Activated CD4-positive, alpha-beta T cell treated with anti-CD3 and anti-CD28 coated beads, Interleukin-2, amount 50 U/mL, for 16 hours (primary cell): ENCODE measurements at places on chromosomes 3 and 15.

DNA sequence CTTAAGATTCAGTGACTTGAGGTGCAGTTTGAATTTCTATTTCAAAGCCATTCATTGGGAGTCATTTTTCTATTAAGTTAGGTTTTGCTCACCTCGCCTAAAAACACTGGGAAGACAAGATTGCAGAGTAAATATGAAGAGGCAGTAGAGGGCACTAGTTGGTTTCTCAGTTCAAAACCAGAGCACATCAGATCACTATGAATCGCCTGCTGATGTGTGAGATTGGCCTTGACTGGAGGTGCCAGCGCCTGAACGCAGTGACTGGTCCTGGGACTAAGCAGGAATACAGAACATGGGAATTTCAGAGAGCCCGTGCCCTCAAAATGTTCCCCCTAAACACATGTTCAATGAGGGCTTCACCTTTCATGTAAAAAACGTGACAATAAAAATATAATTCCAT lies 229.0 kb downstream of the ITPR1 start:
- DNase-seq = peak; percentile 61

DNA sequence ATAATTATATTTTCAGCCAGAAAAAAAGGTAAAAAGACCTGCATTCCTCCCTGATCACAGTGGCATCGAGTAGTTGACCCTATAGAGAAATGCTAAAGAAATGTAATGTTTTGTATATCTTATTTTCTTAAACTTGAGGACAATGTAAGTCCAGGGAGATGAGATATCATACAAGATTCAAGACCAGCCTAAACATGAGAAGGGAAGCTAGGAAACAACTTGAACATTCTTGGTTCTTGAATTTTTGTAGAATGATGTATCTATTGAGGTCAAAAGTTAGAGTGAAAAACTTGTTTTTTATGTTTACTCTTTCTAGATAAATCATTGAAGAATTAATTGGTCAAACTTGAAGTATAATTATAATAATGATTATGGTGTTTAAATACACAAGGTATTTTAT lies 497.7 kb upstream of the TBL1XR1 start:
- DNase-seq = no peak

DNA sequence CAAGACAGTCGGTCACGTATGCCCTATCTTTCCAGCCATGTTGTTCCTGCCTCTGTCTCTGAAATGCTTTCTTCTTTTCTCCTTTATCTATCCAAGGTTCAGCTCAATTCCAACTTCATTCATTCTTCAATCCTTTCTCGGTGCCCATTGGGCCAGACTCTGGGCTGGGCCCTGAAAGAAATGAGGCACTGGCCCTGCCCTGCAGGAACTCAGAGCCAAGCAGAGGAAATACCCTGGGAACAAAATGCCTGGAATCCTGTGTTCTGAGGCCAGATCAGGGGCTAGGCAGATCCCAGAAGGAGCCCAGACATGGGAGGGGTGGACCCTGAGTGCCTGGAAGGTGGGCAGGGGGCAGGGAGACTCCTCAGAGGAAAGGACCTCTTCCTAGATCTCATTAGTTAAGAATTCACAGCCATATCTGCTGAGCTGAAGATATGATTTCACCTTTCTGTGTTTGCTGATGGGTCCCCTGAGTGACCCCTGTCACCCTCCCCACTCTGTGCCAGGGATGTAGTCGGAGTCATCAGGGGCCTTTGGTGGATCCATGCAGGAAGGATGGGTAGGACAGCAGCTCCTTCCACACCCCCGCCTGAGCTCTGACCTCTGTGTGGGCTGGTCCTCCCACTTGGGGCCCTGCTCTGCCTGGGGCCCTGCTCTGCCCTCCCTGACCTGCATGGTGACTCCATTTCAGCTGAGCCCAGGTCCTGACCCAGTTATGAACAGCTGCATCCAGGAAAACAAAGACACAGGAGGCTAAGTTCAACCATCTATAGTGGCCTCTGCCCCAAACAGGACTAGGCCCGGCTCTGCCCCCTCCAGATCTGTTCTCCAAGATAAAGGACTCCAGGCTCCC lies 5.3 kb upstream of the DAPK2 start:
- no peak for DNase-seq

DNA sequence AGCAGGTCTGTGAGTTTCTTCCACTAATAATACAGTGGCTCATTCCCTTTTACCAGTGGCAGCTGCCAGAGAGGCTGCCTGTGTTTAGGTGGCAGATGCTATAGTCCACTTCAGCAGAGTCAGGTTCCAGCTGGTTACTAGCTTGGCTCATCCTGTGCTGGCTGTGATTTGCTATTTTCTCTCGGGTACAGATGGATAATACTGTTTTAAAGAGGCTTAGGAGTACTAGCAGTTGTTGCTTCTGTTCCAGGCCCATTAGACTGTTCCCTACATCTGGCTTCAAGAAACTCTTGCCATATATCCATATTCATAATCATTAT lies 41.0 kb downstream of the ZNF609 start:
- DNase-seq = no peak

DNA sequence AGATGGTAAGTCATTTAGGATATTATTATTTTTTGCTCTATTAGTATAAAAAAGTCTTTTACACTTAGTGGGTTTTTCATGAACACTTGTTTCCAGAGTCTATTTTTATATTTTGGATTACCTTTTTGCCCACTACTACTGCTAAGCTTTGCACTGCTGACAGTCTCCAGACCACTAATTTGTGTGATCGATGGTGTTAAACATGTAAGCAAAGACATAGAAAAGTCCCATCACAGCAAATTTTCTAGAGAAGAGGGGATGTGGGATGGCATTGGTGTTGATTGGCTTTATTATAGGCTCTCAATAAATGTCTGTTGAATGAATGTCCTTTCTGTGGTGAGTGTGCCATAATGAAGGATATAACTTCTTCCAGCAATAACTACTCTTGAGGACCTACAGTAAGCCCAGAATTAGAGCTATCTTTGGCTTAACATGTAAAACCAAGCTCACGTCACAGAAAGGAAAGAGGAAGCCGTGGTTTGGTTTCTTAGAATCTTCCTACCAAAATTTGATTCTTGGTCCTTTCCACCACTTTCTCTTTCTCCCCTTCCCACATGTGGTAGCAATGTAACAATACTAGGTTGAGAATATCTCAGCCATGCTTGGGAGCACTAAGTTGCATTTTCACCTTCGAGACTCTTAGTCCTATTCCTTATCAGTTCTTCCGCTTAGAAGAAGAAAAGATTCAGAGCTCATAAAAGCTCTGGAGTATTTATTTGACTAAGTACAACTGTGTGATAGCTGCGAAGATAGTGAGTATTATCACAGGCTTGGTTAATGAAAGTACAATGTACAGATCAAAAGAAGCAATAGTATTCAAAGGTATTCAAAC lies 90.6 kb upstream of the UMPS start:
- peak; percentile 61 for DNase-seq

GRCh38 chr3:143562789-143563188 lies 285.5 kb downstream of the SLC9A9 start:
- no peak for DNase-seq

GRCh38 chr3:125107363-125107762 lies 51.6 kb upstream of the HEG1 start:
- DNase-seq = no peak

DNA sequence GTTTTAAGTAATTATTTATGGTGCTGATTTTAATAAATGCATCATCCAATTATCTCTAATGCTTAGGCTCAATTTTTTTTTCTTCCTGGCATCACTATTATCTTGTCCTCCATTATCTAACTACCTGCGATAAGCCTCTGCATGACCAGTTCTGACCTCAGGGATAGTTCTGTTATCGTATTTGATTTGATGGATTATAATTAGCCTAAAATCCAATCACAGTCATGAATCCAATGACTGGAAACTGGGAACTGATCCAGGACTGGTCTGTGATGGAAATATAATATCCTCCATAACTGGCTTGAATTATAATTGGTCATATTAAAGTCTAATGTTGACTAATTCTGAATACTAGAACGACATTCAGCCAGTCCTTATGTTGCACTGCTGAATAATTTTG lies 1.1 kb downstream of the MYH15 start:
- no peak for DNase-seq

- no peak for DNase-seq
Observed at GRCh38 chr3:156865732-156866131, 39.6 kb downstream of the LEKR1 start.

GRCh38 chr3:53171827-53172505 lies 11.0 kb downstream of the PRKCD start:
- DNase-seq = no peak

- DNase-seq = no peak
Observed at GRCh38 chr3:140176526-140176925, 241.5 kb downstream of the CLSTN2 start.

DNA sequence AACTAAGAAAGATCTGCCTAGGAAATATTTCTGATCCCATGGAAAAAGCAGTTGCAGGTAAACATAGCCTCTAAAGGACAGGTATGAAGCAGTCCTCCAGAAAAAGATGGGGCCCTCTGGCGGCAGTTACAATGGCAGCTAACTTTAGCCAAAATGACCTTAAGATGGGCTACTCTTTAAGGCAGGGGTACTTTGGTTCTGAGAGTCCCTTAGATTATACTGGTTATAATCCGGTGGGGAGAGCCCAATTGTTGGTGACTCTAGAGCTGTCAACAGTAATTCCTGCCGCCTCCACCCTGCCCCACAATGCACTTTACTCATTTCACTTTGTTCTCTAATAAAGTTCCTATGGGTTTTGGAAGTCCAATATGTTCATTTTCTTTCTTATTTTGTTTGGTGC lies 412.8 kb upstream of the WNT5A start:
- DNase-seq = no peak

- peak; percentile 43 for DNase-seq
Observed at GRCh38 chr15:66290518-66290917, 2.9 kb upstream of the DIS3L start.

DNA sequence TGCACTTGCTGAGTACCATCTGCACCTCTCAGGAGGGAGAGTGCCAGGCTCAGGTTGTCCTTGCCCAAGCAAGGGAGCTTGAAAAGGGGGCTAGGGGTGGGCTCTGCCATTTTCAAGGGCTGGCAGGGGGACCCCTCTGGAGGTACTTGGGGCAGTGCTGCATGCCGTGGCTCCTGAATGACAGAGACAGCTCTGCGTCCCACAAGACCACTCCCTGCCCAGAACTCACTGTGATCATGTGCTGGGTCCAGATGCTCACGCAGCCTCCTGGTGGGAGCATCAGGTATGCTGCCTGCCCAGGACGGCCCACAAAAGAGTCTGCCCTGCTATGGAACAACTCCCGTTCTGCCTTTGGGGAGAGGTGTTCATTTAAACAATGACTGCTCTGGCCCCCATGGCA lies 165.2 kb downstream of the GOLGA6L4 start:
- no peak for DNase-seq

GRCh38 chr3:74067296-74067695 lies 442.6 kb upstream of the PDZRN3 start:
- no peak for DNase-seq

- DNase-seq = no peak
Observed at GRCh38 chr3:9276761-9277370, 27.4 kb upstream of the SRGAP3 start.

DNA sequence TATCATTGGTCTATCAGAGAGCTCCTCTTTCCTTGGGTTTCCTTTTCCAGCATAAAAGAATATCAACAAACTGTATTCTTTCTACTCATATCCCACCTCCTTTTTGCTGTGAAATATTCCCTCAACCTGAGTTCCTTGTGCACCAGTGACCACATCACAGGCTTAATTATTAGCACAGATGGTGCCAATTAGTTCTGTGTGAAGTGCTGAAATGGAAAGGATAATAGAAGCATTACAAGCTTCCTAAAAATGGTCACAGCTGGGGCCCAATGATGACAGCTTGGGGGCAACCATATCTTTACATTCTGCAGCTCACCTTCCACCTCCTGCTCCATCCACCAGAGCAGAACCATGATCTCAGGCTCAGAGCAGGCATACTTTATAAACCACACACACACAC lies 84.6 kb downstream of the ANO10 start:
- DNase-seq = no peak

DNA sequence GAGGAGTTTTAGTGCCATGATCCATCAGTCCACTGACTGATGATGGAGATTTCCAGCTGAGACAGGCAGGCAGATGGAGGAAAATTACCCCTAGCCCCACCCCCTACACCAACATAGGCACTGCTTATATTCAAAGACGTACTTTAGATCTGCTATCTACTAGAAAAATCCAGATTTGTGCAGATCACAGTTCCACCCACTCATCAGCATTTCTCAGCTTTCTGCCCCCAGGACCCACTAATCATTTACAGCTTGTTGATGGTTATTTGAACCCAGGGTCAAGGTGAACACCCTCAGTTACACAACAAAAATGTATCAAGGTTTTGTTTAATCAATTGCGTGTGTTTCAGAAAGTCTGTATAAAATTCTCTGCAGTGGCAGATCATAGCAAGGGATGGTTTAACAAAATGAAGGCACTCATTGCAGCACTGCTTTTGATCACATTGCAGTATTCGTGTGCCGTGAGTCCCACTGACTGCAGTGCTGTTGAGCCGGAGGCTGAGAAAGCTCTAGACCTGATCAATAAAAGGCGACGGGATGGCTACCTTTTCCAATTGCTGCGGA lies at the start of gene HRG:
TSS of gene HRG (plus strand) at position 390 of the 564 bp plus-strand sequence. CDS start at position 408, 18 bp downstream.
- no peak for DNase-seq

DNA sequence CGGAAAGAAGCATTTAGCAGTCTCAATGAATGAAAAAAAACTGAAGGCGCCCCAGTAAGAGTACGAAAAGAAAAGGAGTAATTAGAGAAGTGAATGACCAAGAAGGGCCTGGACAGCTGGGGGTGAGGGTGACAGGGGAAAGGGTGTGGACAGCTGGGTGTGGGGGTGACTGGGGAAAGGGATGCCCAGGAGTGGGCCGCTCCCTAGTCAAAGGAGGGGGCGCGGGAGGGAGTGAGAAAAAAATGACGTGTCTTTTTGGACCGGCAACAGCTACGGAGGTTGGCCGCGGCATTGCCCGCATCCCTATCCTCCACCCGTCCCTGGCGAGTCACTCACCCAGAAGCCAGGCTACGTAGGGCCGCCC lies 274 bp upstream of the ZCWPW2 start:
- DNase-seq = no peak

- DNase-seq = no peak
Observed at GRCh38 chr3:68743521-68743920, 188.8 kb downstream of the TAFA4 start.

DNA sequence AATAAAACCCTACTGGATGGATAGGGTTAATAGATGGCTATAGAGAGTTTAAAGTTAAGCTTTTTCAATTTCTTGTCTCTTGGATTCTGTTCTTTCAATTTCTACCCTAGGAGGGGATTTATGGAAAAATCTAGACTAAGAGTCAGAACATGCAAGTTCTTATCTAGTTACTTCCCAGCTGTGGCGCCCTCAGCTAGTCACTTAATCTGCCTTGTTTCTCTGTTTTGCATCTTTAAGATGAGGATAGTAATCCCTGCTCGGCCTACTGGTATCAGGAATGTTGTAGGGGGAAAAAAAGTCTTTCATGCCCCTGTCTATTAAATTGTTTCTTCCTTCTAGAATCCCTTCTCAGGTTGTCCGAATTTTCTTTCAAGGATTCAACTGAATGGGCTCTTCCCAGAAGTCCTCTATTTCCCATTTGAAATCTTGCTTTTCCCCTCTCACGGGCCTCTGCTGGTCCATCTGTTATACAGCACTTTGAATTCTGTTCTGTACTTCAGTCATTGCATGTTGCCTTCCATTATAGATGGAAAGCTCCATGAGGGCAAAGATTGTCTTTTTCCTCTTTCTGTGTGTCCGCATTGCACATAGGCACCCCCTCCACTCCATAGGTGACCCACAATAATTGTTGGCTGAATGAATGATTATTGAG lies 4.4 kb downstream of the KCTD6 start:
- DNase-seq = no peak

GRCh38 chr3:119330181-119330580 lies 36.0 kb downstream of the ARHGAP31 start:
- no peak for DNase-seq

GRCh38 chr3:70743754-70744153 lies 431.3 kb upstream of the MDFIC2 start:
- no peak for DNase-seq
